NCI-H69 (cell line): ENCODE measurements at places on chromosomes 16 and 17.

GRCh38 chr16:78796221-78796866 is 696.9 kb downstream of the WWOX start:
- DNase-seq = no peak

DNA sequence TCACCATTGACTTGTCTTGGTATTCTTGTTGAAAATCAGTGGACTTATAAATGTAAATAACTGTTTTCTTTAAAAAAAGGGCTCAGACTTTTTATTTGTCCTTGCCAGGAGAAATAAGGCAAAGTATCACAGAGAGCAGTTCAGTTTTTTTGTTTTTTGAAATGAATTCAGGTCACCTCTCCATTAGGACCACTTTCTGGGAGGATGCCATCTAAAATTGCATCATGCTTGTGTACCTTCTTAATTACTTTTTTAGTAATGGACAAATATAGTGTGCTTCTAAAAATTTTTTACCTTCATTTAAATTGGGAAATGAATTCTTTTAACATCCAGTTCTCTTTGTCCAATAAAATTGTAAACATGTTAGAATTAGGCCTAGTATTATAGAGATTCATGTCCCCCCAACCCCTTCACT is 210.0 kb downstream of the BCAS3 start:
- DNase-seq = peak; percentile 62

DNA sequence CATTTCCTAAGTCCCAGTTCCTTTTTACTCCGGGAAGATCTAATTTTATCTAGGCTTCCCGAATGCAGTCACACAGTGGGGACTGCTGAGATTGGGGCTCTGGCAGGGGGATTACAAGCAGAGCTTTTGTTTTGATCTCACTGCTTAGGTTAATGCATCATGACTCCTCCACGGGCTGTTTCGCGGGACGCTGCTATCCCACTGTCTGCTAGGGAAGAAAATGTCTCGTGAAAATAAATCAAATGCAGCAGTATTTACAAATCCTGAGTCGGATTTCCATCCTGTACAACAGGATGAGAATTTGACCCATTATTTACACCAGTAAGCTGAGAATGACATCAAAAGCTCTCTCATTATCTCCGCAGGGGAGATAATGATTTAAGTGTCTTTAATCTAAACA is 83.8 kb downstream of the CDH11 start:
- peak; percentile 73 for DNase-seq

DNA sequence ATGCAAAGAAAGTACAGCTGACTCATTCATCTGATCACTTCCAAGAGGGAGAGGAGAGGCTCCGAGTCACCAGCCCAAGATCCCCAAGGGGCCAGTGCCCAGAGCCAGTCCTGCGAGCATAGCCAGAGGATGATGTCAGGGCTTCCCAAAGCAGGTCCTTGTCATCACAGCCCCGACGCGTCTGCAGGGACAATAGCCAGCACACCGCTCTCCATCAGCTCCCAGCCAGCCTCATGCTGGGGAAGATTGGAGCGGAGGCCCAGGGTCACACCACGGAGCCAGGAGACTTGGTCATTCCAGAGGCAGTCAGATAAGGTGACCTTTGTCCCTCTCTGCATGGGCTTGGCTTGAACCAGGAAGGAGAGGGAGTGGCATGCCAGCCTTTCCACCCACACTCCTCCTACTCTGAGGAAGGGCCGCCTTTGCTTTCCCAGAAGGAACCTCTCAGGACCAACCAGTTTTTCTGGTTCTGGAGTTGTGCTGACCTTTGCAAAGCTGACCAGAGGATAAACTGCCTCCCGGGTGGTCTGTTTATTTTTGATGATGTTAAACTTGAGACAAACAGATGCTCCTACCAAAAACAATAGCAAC is 58.3 kb upstream of the ARHGAP44 start:
- DNase-seq = no peak

GRCh38 chr17:17691468-17692263 is 10.4 kb downstream of the RAI1 start:
- peak; percentile 77 for DNase-seq

DNA sequence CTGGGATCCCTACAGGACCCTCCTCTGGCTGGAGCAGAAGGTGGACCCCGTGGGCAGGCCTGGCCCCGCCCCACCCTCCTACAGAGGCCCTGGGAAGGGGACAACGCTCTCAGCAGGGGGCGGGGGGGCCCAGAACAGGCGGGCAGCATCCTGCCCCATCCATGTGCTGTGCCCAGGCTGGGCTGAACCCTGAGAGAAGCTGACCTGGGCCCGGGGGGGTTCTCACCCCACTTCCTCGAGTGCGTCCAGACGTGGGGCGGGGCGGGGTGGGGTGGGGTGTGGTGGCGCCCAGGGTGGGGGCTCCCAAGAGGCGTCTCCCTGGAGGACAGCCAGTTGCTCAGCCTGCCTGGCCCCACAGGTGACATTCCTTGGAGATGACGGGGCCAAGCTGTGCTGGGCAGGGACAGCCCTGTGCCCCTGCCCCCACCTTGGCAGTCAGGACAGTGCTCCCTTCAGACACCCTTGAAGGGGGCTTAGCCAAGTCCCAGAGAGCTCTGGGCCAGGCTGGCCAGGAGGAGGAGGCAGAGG is 390 bp upstream of the UNC13D start:
- DNase-seq = no peak

- DNase-seq = no peak
Observed at GRCh38 chr17:10633738-10634379, 23.2 kb downstream of the MYH3 start.

- DNase-seq = peak; percentile 59
Observed at GRCh38 chr16:11530171-11530940, 56.4 kb downstream of the LITAF start.

DNA sequence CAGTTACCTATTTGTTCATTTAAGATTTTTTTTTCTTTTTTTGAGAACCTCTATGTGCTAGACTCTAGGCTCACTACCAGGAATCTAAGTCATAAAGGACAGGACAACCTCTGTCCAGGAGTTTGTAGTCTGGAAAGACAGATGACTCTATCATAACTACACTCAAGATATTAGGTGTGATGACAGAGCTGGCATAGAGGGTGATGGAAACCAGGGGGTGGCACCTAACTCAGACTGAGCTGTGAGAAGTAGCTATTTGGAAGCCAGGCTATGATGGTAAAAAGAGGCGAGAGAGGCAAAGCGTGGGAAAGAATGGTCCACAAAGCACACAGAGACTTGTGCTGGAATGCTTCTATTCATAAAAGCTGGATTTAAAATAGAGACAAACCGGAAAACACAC is 372.3 kb downstream of the SEC14L1 start:
- no peak for DNase-seq

DNA sequence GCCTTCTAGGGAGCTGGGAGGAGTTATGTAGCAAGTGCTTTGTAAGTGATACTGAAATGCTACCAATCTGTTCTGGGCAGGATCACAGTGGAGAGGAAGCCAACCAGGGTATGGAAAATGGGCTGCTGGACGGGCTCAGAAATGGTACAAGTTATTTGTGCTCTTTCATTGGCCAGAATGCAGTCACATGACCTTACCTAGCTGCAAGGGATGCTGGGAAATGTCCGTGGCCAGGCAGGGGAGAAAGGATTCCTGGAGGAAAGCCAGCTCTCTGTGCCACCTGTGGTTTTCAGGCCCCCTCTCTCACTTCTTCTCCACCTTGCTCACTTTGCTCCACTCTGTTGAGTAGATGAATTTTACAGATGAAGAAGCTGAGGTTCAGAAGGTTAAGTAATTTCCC is 4.8 kb downstream of the EEF2K start:
- no peak for DNase-seq

- peak; percentile 17 for DNase-seq
Observed at GRCh38 chr16:81181013-81181720, 57.3 kb upstream of the BCO1 start.

GRCh38 chr17:28364665-28365363 is at the start of gene SEBOX:
Gene SEBOX (minus strand): TSS chr17:28365199. CDS start chr17:28365151, 48 bp downstream.
- DNase-seq = no peak

DNA sequence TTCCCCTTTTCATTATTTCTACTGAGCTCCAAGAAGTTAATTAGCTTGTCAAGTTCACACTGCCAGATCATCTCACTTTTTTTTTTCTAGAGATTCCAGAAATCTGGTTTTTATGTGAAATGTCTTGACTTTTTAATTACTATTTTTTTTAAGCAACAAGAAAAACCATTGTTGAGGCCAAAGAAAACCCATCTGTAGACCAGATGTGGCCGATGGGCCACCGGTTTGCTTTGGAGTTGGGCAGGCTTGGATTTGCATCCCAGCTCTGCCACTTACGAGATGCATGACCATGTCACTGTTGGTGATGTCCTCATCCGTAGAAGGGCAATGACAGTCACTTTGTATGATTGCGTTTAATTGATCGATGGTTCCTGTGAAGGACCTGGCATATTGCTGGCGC is 34.2 kb upstream of the MRTFB start:
- no peak for DNase-seq

DNA sequence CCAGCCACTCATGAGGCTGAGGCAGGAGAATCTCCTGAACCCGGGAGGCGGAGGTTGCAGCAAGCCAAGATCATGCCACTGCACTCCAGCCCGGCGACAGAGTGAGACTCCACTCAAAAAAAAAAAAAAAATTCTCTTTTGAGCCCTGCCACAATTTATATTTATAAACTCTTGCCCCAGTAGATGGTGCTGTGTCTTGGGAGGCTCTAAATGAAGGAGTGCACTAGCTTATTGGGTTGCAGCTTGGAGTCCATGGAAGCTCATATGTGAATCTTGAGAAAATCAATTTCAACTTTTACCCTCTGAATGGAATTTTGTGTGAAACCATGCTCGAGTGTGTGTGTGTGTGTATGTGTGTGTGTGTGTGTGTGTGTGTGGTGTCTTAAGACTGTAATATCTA is 420.1 kb downstream of the HS3ST4 start:
- DNase-seq = no peak

- no peak for DNase-seq
Observed at GRCh38 chr17:43986225-43986981, 18.0 kb upstream of the NAGS start.

DNA sequence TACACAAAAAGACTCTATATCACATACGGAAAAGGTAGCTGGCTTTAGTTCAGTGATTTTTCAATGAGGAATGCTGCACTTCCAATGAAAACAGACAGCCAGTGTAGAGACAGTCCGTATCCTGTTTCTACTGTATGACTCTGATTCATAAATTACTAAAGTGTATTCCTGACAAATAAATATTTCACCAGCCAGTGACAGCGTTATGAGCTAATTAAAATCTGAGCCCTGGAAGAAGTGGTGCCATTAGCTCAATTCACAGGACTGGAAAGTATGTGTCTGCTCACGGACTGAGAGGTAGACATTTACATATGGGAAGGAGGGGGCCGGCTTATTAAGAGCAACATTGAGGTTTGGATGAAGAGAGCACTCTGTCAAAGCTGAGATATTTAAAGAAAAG is 207.9 kb upstream of the RBFOX1 start:
- DNase-seq = no peak

DNA sequence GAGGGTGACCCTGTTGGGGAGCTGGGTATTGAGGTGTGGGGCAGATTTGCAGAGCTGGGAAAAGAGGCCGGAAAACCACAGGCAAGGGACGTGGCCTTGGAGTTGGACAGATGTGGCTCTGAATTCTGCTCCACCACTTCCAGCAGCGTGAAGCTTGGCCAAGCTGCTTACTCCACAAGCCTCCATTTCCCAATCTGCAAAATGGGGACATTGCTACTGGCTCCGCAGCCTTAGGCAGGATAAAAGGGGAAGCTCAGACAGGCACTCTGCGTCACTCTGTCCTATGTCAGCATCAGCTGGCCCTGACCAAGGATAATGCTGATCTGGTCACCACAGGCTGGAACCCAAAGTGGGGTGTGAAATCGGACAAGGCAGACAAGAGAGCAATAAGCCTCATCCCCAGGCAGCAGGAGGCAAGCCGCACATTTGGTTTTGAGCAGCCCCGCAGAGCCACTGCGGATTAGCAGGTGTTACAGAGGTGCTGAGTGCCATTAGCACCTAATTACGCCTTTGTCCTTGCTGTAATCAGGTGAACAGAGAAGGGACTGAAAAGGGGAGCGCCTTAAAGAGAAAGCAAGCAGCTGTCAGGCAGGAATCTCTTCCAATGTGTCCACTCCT is 54.8 kb downstream of the SDK2 start:
- DNase-seq = peak; percentile 94

DNA sequence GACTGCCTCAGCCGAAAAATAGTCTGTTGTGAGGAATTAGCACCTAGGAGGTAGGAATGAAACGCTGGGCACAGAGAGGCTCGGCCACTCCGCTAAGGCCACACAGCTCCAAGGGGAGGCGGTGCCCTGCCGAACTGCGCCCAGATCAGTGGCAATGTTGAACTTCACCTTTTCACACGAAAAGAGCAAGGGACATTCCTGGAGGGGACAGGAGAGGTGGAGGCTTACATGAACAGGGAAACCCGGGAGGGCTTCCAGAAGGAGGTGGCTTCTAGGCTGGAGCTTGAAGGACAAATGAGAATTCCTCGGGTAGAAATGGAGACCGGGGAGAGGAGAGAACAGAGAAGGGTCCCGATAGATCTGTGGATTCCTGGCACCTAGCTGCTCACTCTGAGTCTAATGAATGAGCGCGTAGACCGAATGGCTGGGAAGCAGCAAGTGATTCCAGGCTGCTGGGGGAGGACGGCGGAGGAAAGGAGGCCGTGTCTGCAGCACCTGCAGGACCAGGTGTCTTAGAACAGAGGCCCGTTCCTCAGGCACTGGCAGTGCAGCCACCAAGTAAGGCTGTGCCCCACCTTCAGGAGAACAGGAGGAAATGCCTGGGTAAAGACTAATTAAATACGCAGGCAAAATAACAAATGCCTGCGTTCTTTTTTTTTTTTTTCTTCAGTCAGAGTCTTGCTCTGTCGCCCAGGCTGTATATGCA is 722 bp upstream of the SLC38A10 start:
- DNase-seq = peak; percentile 87

DNA sequence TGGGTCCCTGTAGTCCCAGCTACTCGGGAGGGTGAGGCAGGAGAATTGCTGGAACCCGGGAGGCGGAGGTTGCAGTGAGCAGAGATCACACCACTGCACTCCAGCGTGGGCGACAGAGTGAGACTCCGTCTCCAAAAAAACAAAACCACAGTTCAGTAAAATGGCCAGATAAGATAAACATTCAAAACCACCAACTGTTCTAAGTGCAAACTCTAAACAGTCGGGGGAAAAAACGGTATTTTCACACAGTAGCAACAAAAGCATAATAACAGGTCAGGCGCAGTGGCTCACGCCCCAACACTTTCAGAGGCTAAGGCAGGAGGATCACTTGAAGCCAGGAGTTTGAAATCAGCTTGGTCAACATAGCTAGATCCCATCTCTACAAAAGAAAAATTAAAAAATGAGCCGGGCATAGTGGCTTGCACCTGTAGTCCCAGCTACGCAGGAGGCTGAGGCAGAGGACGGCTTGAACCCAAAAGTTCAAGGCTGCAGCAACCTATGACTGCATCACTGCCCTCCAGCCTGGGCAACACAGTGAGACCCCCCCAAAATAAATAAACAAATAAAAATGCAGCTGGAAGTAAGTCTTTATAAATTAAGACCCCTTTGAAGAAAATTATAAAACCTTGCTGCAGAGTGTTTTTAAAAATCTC is 10.8 kb upstream of the HASPIN start:
- DNase-seq = no peak

- no peak for DNase-seq
Observed at GRCh38 chr16:75104836-75105235, 11.7 kb downstream of the LDHD start.
